Activated CD4-positive, alpha-beta memory T cell treated with anti-CD3 and anti-CD28 coated beads for 36 hours (primary cell): ENCODE measurements at places on chromosomes 1 and 21.

DNA sequence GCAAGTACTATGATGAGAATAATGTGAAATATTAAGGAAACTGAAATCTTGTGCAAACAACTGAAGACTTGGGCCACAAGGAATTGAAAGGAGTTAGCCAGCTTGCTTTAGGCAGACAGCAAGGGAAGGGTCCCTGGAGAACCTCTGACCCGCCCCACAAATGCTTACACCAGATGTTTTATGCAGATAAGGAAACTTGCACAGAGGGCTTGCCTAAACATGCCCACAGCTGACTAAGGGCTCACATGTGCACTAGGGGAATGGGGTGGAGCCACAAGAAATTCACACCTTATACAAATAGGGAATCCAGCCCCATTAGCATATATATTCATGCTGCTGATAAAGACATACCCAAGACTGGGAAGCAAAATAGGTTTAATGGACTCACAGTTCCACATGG, 86.1 kb upstream of the CYYR1 start:
- no peak for DNase-seq

GRCh38 chr1:186481303-186481888, 20.5 kb upstream of the PDC start:
- no peak for DNase-seq

GRCh38 chr1:206897175-206897574, at the start of gene IL24:
IL24 (plus strand) TSS chr1:206897443; CDS start chr1:206897833, 390 bp downstream.
- peak; percentile 87 for DNase-seq

DNA sequence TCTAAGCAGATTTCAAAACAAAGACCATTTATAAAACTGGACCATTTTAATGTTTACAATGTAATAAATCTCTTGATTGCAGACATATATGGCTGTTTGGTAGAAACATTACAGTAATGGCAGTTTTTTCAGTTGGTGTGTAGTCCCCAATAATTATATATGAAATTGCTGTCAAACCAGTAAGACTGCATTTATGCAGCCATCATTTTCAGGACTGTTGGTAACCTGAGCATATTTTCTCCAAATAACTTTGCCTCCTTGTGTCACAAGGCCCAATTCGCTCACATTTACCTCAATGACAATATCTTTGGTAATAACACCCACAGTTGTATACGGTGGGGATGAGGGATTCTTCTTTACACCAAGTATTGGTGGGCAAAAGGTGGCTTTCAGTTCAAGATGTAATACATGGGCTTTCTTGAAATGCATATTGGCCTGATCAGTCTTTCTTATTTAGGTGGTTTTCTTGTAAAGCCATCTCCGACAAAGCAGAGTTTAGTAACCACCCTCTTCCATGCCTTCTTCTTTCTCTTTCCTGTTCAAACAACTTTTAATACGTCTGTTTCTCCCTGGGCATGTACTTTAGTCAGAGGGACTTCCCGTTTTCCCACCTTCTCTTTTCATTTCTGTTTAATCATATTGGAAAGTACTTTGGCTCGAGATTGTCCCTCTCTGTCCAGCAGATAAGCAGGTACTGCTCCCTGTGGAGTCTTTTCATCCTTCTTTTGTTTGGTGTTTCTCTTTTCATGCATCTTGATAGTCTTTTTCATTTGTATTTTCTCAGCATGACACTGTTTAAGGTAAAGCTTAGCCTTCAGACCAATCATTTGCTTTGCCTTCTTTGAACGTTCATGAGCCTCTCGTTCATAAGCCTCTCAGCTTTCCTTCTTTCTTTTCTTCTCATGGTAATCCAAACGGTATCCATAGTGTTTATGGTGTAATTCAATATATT, 30.4 kb downstream of the ATP2B4 start:
- no peak for DNase-seq

DNA sequence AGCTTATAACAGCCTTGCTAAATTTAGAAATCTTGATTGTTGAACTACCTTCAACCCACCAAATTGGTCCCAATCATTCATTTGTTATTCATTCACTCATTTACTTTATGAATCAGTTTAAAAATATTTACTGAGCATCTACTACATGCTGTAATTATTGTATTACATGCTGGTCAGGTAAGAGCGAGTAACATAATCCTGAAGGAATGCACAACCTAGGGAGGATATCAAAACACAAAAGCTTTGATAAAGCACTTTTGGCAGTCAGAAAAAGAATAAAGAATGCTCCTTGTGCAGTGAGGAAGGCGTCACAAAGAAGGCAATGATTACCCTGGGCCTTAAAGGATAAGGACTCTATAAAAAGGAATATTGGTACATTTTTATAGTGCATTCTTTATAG, 518.9 kb upstream of the NR5A2 start:
- no peak for DNase-seq

DNA sequence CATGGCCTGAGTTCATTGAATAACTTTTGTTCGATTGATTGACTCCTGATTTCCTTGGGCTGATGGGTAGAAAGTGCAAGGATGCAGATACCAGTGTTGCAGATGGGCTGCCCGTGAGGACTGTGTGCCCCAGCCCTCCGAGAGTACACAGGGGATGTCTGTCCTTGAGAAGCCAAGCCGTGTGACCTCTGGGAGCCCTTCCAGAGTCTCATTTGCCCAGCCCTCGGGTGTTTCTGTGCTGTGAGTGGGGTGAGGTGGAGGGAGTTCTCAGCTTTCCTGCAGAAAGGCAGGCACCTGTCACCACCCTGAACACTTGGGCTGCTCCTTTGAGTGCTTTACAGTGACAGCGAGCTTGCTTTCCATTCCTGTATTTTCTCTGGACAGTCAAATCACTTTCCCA, 96.4 kb upstream of the CACNA1E start:
- DNase-seq = no peak

- no peak for DNase-seq
Measured at GRCh38 chr1:205294175-205294917, 27.2 kb downstream of the NUAK2 start.

GRCh38 chr1:154186177-154186576, 5.7 kb downstream of the TPM3 start:
- DNase-seq = peak; percentile 86

DNA sequence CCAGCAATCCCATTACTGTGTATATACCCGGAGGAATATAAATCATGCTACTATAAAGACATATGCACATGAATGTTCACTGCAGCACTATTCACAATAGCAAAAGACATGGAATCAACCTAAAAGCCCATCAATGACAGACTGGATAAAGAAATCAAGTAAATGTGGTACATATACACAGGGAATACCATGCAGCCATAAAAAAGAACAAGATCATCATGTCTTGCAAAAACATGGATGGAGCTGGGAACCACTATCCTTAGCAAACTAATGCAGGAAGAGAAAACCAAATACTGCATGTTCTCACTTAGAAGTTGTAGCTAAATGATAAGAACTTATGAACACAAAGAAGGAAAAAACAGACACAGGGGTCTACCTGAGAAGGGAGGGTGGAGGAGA, 6.4 kb upstream of the ANGPTL3 start:
- DNase-seq = no peak

- DNase-seq = no peak
Measured at GRCh38 chr21:26185021-26185420, 14.5 kb upstream of the APP start.

- DNase-seq = no peak
Measured at GRCh38 chr1:52140633-52141512, 1.0 kb upstream of the ZFYVE9 start.

- DNase-seq = no peak
Measured at GRCh38 chr1:164863056-164863455, 304.1 kb downstream of the PBX1 start.

DNA sequence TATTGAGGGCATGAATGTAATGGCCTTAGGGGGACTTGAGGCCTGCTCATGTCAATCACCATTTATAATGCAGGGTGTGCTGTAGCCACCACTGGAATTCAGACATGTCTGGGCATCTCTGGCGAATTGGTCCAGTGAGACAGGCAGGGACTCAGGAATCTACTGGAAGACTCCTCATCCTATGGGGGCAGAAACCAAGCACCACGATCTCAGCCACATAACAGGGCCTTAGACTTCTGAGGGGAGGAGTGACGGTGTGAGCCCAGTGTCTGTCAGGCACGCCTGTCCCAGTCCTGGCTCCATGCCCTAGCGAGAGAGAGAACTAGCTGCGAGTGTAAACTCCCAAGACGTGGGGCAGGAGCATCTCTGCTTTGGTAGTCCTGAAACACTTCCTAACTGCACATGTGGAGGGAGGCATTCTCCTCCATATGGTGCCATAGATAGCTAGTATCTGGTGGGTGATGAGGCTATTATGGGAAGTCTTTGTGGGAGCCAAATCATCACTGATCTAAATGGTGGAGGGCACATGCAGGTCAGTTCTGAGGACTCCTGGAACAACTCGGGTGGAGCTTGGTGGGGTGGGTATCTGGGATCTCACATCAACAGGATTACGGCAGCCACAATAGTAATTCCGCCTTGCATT, 29.8 kb upstream of the KIAA0040 start:
- DNase-seq = no peak

DNA sequence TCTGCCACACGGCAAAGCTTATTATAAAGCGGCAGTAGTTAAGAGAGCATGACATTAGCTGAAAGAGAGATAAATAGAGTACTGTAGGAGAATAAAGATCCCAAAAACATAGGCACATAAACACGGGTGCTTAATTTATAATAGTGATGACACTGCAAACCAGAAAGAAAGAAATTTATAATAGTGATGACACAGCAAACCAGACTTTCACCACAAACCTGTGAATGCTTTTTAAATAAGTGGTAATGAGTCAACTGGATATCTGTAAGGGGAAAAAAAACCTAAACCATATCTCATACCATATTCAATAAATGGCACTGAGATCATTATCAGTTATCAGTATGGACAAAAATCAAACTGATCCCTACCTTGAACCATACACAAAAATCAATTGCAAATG, 25.5 kb downstream of the USP1 start:
- DNase-seq = no peak

DNA sequence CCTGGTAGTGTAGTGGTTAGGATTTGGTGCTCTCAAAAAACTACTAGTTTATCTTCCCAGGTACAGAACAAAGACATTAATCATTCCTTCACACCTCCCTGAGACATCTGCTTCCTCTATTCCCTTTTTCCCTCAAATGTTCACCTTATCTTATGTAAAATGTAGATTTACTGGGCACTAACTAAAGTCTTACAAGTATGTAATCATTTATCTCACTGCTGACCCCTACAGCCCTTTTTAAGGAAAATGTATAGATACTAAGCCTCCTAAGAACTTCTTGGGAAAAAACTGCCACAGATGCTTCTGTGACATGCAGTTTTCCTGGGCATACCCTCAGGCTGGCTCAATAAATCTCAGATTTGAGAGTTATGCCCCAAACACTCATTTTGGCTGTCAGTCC, 50.8 kb upstream of the NEK7 start:
- DNase-seq = no peak

DNA sequence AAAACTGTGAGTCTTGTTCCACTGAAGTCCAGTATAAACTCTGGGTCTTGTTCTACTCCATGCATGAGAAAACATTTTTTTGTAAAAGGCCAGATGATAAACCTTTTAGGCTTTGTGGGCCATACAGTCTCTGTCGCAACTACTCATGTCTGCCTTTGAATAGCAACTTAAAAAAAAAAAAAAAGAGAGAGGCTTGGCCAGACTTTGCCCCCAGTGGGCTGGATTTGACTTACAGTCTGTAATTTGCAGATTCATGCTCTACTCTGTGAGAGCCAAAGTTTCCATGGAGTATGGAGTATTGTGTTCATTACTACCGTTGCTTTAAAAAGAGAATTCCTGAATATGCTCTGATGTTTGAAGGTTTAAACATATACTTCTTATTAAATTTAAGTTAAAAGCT, 654.9 kb upstream of the PKN2 start:
- no peak for DNase-seq

GRCh38 chr21:42146821-42147220, 72.1 kb upstream of the ABCG1 start:
- DNase-seq = no peak

GRCh38 chr1:236725668-236726067, 39.4 kb downstream of the ACTN2 start:
- DNase-seq = no peak

- DNase-seq = no peak
Measured at GRCh38 chr1:22737374-22738068, 26.9 kb downstream of the EPHB2 start.

DNA sequence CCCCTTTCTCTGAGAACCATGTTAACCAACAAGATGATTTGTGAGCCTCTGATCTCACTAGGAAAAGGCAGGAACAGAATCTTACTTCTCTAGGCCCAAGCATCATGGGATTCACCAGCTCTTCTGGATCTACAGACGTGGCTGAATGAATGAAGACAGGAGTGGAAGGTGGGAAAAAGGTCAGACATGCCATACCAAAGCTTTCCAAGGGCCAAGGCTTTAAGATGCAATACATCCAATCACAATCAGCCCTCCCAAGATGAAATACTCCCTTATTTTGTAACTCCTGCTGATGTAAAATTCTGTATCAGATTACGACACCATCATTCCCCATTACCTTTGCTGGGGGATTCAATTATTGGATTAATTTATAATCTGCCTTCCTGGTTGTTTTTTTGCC, 80.9 kb downstream of the SSBP3 start:
- DNase-seq = no peak

- DNase-seq = no peak
Measured at GRCh38 chr1:206143537-206144172, 26.5 kb upstream of the AVPR1B start.

GRCh38 chr1:70140343-70140742, 65.0 kb downstream of the LRRC40 start:
- no peak for DNase-seq

DNA sequence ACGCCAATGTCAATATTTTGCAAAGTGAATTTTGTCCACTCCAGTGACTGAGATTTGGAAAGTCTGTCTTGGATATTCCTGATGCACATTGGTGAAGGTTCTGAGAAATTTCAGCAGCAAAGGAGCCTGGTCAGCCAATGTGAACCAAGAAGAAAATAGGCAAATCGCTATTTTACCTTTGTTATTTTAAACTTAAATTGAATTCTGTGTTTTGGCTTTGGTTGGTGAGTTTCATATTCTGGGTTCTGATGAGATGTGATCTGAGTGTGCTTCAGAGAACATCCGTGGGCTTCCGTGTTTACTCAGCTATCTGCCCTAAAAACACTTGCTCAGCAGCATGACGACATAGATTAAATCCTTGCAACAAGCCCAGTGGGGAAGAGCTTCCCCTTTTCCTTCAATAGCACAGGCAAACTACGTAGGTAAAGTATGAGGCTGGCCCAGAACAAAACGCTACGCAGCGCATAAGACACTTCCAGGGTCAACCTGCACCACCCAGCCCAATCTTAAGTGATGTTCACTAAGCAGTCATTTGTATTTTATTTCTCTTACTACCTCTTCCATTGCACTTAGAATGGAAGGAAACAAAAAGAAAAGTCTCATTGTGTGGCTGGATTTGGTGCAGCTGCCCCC, 176.4 kb upstream of the KAZN start:
- no peak for DNase-seq

DNA sequence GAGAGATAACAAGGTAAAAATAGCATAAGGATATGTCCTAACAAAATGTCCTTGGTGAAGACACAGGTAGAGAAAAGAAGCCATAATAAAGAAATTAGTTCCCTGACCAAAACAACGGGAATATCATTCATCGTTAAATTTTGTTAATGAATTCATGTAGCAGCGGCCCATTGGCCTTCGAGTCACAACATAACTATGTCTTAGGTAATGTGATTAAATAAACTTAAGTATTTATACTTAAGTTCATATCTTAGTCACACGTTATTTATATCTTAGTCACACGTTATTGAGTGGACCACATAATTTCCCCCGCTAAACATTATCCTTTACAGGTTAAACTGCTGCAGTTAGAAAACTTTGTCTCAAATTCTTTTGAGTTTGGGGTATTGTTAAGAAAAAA, 1.2 kb downstream of the NEXN start:
- DNase-seq = no peak

- no peak for DNase-seq
Measured at GRCh38 chr21:36535618-36536241, 55.8 kb upstream of the CLDN14 start.
